SHP77 (cell line): ENCODE measurements at places on chromosomes 4 and X.

- peak; percentile 74 for DNase-seq
These were observed 94.2 kb downstream of the CXCL13 start for GRCh38 chr4:77699731-77700210.

GRCh38 chr4:112704991-112705845 lies 68.3 kb downstream of the LARP7 start:
- DNase-seq = no peak

- DNase-seq = no peak
These were observed 451.0 kb upstream of the ZFP42 start for GRCh38 chr4:187544461-187545053.

DNA sequence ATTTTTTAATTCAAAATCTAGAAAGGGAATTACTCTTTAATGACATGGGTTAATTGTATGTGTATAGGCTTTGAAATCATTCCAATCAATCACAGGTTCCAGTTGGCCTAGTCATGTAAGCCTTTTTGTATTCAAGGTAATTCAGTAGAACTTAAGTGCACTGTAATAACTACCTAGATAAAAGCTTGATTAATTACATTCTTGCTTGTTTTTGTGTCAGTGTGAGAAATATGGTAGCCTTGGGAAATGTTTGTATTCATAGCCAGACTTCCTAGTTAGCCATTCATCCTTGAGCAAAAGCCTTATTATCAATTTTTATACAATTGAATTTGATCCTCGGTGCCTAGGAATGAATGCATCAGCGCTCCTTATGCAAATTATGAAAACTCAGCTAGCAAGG lies 33.5 kb downstream of the TKTL2 start:
- DNase-seq = no peak

DNA sequence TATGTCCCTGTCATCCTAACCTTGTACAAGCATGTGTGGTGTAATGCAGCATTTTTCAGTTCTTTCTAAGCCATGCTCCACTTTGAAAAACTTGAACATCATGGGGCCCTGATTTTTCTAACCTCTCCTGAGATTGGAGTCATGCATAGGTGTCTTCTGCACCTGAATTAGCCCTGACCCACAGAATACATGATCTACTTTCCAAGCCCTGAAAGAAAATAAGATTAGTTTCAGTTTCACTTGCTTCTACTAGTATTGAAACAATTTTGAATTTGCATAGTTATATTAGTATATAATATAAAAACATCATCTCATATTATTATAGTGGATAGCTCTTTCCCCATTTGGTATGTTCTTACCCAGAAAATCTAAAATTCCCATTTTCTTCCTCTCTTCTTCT lies 178.2 kb downstream of the HS3ST1 start:
- DNase-seq = no peak

GRCh38 chr4:10021653-10022023 lies 341 bp upstream of the SLC2A9 start:
- no peak for DNase-seq

- peak; percentile 1 for DNase-seq
These were observed 5.9 kb upstream of the SEPTIN6 start for GRCh38 chrX:119698845-119699244.

DNA sequence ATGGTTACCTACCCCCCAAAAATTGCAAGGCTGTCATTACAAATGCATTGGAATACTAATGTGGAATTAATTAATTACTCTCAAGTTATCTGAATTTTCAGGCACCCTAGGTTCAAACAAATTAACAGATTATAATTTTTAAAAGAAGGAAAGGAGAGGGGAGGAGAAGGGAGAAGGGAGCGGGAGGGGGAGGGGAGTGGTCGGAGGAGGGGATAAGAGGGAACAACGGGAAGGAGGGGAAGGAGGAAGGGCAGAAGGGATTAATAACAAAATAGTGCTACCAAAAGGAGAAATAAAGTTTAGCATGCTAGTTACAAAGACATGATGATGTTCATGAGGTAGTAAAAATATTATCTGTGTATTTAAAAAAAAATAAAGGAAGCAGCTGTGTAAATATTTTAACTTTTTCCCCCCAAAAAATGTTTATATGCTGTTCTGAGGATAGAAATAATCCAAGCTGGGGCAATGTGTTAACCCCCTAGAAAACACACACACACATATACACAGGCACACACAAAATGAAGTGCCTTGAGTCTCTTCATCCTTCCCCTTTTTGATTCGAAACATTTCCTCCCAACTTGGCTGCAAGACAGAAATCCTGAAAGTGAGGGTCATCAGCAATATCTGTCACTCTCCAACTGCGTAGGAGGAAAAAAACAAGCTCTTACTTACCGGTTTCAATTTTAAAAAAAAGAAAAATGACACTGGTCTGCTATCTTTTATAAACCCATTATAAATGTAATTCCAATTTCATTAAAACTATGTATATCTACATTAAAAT lies 58.8 kb downstream of the PPP3CA start:
- DNase-seq = no peak

DNA sequence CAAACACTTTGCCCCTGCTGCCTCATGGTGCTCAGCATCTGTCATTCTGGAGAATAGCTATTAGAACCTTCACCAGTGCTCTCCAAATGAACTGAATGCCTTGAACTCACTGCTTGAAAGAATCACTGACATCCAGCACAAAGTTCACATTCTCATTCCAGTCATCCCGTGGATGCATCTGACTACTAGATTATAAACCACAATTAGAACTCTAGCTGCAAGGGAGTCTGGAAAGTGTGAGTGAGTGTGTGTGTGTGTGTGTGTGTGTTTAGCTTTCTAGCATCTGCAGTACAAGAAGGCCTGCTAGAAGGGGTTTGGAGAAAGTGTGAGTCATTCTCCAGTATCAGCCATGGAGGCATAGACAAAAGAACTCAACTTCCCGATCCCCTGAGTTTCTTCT lies 71.3 kb upstream of the DYNLT3 start:
- no peak for DNase-seq

GRCh38 chr4:91525621-91526020 lies 778.1 kb upstream of the GRID2 start:
- no peak for DNase-seq

DNA sequence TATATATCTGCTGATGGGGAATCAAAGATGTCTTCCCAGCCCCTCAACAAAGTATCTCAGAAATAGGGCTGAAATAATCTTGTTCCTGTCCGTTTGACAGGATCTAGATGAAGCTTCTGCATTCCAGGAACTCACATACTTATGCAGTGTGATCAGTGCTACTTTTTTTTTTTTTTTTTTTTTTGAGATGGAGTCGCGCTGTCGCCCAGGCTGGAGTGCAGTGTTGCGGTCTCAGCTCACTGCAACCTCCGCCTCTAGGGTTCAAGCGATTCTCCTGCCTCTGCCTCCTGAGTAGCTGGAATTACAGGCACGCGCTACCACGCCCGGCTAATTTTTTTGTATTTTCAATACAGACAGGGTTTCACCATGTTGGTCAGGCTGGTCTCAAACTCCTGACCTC lies 36.4 kb downstream of the DHX15 start:
- DNase-seq = no peak

DNA sequence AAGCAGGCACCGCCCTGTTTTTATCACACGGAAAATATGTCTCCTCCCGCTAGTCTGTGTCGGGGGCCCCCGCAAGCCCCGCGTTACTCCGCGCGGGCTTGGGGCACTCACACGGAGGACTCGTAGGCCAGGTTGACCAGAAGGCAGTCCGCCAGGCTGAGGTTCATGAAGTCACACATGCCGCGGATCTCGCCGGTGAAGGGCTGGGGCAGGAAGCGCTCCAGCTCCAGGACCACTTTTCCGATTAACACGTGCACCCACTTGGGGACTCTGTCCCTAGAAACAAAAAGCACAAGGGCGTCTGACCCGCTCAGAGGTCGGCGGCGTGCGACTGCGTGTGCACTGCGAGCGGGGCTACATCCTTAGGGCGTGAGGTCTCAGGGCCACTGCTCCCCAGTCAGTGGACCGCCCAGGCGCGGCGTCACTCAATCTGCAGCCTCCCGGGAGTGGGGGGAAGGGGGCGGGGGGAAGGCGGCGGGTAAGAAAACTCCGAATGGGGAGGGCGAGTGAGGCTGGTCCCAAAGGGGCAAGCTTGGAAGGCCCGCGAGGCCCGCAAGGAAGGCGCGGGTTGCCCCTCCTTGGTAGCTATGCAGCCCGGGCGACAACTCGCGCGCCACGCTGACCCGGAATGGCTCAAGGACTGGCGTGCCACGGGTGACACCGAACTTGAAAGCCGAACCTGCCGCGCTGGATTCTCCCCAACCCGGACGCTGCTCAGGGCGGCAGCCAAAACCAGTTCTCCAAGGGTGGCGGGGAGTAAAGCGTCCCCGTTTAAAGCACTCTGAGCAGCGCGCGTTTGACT lies 722 bp downstream of the NAAA start:
- peak; percentile 54 for DNase-seq

- no peak for DNase-seq
These were observed 416.6 kb downstream of the FGF13 start for GRCh38 chrX:138294951-138295350.

DNA sequence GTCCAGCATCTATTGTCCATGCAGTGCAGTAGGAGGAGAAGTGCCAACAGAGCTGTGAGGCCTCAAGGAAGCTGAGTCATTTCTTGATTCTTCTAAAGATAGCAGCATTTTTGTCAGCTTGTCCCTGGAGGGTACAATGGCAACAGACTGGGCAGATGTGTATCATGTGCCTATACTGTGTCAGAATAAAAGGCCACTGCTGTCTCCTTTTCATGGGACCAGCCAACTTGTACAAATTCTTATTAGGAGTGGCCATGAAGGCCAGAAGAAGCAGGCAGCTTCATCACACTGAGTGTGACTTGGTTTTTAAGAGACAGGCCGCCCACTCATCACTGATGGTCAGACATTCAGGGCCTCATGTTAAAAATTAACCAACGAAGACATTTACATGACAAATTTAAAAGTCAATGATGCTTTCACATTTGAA lies 185.0 kb upstream of the FAM241A start:
- no peak for DNase-seq

DNA sequence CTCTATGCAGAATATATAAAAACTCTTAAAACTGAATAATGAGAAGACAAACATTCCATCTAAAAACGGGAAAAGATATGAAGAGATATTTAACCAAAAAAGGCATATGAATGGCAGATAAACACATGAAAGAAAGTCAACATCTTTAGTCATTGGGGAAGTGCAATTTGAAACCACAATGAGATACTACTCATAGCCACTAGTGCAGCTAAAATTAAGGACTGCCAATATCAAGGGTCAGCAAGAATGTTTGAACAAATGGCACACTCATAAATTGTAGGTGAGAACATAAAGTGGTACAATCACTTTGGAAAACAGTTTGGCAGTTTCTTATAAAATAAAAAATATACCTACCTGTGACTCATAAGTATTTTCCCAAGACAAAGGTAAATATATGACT lies 534.9 kb upstream of the DIPK2B start:
- DNase-seq = no peak

DNA sequence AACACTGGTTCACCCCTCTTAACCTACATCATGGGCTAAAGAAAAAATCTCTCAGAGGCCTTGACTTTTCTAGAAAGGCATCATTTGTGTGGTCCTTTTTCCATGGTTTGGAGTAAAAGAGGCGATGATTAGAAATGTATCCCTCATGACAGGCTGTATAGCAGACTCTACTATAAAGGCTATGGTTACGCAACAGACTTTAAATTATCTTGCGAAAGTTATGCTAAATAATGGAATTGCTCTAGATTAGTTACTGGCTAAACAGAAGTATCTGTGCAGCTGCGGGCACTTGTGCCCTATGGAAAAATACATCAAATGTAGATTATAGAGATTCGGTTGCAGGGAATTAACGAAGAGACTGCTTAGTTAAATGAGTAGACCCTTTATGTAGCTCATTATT lies 101.6 kb downstream of the TMEM47 start:
- no peak for DNase-seq

DNA sequence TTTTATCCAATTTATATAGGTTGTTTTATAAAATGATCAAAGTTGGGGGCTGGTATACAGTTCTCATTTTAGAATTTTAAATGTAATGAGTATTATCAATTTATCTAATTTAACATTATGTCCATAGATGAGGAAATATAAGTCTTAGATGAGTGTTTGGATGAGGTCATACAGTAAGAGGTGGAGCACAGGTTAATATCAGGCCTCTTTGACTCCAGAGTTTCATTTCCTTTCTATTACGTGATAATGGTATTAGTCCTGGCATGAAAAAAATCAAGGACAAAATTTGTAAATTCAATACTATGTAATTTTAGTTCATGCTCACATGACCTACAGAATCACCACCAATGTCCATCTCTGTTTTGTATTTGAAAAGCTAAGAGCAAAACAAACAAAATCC lies 269.8 kb downstream of the FSTL5 start:
- DNase-seq = no peak

- DNase-seq = no peak
These were observed 76.0 kb upstream of the GPM6B start for GRCh38 chrX:13892856-13893255.

GRCh38 chr4:185774845-185775680 lies 36.9 kb downstream of the SORBS2 start:
- no peak for DNase-seq

- DNase-seq = no peak
These were observed 21.0 kb upstream of the SORCS2 start for GRCh38 chr4:7171191-7171900.

GRCh38 chr4:6568689-6569332 lies 6.2 kb upstream of the MAN2B2 start:
- DNase-seq = no peak
